ENCODE measurements at places on chromosomes 4 and X.

DNA sequence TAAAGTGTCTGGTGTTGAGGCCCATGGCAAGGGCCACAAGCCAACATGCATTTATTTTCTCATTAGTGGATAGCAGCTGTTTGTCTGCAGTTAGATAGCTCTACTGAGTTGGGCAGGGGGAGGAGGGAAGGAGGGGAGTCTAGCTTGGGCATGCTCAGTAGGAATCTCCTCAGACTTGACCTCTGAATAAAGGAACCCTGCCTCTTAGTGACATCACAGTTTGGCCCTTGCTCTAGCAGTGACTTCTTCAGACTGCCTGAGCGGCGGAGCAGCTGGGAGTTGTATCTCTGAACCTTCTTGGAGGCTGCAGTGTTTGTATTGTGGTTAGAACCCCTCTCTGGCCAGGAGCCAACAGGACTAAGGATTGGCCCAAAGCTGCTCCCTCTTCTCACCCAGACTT lies 57.4 kb downstream of the BCORL1 start:
- DNase-seq, result no peak

- DNase-seq, result no peak
Measured at GRCh38 chr4:3436798-3437581, 4.8 kb upstream of the HGFAC start.

- DNase-seq, result no peak
Measured at GRCh38 chrX:150236327-150236726, 126.8 kb upstream of the MAMLD1 start.

GRCh38 chr4:181807771-181808170 lies 435.4 kb upstream of the TENM3 start:
- no peak for DNase-seq

DNA sequence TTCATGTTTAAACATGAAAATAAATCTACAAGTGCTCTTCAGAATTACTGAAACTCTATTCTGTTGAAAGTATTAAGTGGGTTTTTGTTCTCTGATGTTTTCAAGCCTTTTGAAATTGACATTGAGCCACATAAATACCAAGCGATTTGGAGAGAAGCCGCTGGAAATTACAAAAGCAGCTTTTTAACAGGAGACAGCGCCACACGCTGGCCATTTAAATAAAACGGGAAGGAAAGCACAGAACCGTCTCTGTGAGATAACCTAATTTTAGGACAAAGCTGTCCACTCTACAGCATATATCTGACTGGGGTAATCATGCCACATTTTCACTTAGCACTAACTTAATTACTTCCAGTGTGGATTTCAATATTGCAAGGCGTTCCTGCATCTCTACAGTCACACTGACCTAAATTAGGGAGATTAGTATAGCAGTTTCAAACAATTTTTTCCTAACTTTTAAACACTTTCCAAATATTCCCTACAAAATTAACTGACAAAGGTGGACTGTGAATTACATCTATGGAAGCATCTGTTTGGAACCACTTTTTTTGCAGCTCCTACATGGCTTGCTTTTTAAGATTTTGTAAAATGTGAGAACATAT lies 6.8 kb upstream of the ANOS1 start:
- no peak for DNase-seq

GRCh38 chrX:9336456-9336855 lies 128.4 kb upstream of the TBL1X start:
- DNase-seq, result no peak

DNA sequence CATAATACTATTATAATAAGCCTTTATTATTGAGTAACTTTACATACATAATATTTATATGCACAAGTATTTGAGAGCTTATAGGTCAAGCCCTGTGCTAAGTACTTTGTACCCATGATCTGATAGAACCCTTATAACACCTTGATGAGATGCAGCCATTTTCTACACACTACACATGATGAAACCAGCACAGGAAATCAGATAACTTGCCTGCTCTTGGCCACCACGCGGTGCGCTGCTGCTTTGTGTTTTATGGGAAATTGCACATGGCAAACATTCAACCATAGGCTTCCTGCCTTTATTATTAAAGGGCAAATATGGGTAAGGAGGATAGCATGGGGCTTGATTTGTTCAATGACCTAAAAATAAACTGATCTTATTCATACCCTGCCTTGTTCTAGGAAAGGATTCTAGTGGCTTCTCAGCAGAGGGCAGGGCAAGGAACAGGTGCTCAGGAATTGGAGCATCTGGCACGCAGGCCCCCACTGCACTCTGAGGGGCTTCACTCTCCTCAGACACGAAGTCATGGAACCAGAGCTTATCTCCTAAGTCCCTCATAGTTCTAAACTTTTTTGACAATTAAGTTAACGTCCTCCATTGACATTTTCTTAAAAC lies 31.6 kb upstream of the NAP1L5 start:
- DNase-seq, result no peak

DNA sequence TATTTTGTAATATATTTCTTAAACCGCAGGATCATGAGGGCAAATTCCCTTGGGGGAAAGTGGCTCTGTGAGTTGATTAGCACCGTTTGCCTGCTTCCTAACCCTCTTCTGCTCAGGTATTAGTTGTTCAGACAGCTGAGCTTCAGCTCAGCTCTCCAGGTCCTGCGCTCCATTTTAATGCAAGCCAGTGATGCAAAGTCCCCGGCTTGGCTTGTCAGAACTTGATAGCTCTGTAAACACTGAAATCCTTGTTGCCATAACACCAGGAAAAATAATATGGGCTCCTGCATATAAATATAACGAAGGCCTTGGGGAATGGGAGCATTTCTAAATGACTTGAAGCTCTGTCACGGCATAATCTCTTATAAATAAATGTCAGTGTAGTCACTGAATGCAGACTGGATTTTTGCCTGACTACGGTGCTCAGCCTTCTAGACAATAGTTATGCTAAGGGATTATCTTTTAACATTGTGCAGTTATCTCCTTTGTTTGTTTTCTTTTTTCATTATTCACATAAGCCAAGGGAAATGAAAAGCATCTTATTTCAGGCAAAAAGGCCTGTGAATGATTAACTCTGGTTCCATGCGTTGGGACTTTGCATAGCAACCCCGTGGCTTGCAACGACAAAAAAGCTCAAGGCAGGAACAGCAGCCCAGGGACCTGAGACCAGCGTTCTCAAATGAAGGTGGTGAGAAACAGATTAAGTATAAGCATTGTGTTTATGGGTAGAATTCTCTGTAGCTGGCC lies 253.2 kb downstream of the SPRY1 start:
- no peak for DNase-seq

DNA sequence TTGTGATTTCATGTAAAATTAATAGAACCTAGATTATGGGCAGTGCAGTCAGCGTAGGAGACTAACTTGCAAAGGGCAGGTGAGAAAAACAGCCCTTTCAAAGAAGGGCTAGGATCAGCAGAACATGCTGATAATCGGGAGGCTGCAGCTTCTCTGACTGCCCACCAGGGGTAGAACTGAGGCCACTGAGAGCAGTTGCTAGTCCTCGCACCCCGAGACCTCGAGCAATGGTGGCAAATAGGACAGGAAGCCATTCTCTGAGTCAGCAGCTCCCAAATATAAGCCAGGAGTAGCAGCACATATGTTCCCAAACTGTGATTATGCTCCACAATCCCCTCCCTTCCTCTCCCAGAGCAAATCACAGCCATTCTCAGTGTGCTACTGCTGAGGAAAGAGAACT lies 186.5 kb downstream of the MSL3 start:
- DNase-seq, result no peak

DNA sequence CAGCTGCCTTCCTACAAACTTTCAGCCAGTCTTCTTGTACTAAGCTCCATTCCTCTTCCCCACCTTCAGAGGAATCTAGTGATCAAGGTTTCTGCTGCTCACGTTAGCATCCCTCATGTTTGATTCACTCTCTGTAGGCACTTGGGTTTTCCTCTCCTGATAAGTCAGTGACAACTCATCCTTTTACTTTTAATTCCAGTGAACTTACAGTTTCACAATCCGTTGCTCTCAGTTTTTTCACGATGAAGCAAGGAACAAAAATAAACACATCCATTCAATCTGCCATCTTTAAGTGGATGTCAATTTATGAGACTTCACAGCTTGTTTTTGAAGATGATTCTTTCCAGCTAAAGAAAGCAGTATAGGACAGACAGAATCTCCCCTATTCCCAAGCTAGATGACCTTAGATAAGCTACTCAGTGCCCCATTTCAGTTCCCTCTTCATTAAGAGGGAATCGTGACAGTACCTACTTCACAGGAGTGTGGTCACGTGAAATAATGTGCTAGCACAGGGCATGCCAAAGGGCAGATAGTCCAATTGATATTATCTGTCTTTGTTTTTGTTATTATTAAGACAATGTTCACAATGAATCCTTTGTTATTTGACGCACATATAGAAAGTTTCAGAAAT lies 234.3 kb downstream of the PALLD start:
- no peak for DNase-seq

DNA sequence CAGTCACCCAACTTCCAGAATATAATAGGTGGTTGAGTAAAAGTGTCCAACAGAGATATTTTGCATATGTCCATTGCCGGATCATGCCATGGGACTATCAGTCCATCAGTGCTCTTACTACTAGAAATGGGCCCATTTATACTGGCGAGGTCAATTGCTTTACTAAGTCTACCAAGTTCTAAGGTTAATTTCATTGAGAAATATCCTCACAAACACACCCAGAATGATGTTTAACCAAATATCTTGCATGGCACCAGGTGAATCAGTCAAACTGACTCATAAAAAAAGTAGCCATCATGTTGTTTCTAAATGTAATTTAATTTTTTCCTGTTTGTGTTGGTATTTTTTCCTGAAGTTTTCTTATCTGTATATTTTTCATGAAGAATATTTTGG lies 1217.0 kb downstream of the RAPGEF2 start:
- no peak for DNase-seq
